Activated CD8-positive, alpha-beta memory T cell treated with anti-CD3 and anti-CD28 coated beads for 1 hour (primary cell): ENCODE measurements at places on chromosomes 2 and 18.

- DNase-seq: no peak
These were observed 210.9 kb upstream of the OSR1 start for GRCh38 chr2:19569300-19569791.

DNA sequence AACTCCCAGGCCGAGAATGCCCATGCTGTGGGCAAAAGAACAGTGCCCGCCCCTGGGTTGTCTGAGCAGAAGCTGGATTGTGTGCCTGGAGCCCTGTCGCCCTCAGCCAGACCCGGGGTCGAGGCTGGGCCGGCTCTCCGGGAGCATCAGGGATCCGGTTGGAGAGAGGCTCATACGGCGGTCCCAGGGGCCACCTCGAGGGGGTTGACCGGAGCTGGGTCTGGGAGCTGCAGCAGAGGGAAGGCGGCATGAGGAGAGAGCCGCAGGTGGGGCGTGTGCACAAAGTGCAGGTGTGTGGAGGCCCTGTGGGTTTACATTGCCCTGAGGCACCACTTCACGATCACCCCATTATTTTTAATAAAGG lies 39.5 kb downstream of the MBP start:
- no peak for DNase-seq

- DNase-seq: no peak
These were observed 273.0 kb upstream of the ID2 start for GRCh38 chr2:8408560-8409460.

GRCh38 chr2:38615237-38615636 lies 12.5 kb upstream of the HNRNPLL start:
- DNase-seq: no peak

DNA sequence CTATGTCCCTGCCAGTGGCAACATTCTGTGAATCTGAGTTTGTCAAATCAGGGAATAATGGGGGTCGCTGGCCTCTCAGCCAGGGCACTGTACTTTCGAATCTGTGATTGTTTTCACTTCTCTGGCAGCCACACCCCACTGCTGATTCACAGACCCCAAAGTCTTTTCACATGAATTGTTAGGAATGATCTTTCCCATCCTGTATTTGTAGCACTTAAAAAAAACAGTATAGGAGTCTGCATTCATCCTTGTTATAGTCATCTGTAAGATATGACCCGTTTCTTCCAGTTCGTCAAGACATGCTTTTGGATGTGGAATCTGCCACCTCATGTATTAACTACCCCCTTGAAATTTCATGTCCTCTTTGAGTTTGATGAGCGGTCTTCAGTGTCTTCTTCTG lies 928 bp downstream of the NAGK start:
- DNase-seq: no peak

- no peak for DNase-seq
These were observed 55.9 kb downstream of the ZFP36L2 start for GRCh38 chr2:43170405-43171105.

DNA sequence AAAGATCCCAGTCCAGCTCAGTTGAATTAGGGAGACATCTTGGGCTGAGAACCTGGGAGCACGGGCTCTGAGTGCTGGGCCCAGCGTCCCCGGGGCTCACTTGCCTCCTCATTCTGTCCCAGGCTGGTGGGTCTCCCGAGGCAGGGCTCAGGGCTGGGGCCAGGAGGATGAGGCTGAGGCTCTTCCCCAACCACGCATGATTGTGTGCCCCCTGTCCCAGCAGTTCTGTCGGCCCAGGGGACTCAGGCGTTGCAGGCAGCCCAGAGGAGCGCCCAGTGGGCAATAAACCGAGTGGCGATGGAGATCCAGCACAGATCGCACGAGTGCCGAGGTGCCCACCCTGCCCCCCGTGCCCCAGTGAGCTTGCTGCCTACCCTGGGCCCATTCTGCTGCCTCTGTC lies 910 bp downstream of the PRSS56 start:
- DNase-seq: no peak

GRCh38 chr18:29693334-29693733 lies 1349.2 kb downstream of the DSC3 start:
- DNase-seq: no peak

- no peak for DNase-seq
These were observed 150.3 kb upstream of the ZFP36L2 start for GRCh38 chr2:43376523-43377198.

DNA sequence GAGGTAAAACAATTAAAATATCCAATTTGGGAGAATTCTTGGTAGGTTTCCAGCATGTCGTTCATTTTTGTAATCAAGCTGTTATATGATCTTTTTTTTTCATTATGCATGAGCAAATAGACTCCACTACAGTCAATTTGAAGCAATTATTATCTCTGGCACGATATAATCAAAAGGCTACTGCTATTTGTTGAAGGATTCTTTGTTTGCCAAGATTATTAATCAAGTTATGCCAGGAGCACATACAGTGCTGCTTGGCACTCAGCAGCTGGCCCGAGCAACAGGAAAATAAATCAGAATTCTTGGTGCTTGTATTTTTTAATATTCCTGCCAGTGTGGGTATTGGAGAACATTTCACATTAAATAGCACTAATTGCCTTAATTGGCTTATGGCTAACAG lies 279.5 kb downstream of the RND3 start:
- DNase-seq: no peak

GRCh38 chr2:70656421-70657010 lies 102.9 kb upstream of the TGFA start:
- DNase-seq: no peak

- no peak for DNase-seq
These were observed 95.9 kb downstream of the AOX1 start for GRCh38 chr2:200681697-200682096.

DNA sequence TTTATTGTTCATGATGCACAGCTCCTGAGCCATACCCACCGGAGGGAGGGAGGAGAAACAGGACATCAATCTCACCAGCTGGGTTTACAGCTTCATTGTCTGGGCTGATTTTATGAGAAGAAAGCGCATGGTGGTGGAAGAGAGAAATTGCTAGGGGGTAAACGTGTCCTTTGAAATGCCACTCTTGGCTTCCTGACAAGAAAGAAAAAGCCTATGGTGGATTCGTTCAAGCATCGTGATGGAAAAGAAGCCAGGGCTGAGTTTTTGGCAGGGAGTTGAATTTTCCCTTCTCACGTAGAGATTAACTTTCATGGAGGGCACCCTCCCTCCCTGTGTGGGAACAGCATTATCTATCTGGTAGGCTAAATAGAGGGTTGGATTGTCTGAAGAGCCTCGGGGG lies 502.0 kb downstream of the SLC4A3 start:
- no peak for DNase-seq

- no peak for DNase-seq
These were observed 980 bp downstream of the OBSL1 start for GRCh38 chr2:219570194-219570923.

DNA sequence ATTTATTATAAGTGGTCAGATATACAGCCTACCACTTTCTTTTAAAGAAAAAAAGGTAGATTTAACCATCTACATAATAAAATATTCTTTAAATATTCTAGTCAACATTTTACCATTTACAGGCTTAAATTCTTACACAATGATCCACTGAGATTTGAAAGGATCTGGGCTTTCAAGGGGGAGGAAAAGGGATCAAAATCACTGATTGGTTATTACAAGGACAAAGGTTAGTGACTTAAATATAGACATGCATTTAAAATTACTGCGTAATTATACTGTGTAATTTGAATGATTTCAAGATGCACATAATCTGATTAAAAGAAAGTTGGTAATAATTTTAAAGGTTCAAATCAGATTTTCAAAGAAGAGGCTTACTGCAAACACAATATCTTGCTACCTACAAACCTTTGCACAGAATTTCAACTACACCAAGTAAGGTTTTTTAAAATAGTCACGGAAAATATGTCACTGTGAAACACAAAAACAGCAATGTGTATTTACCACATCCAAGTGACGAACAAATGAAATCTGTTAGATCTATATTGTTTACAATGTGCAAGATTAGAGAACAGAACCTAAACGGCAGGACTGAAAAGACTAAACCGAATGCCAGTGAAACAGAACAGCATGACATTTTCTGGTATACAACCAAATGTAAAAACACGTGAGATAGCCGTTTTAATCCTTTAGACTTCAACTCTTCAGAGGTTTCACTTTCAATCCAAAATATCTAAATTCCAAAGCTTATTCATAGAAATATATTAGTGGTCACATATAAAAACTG lies 40.8 kb downstream of the RTN4 start:
- DNase-seq: no peak

GRCh38 chr2:142094233-142094632 lies 36.6 kb downstream of the LRP1B start:
- no peak for DNase-seq

DNA sequence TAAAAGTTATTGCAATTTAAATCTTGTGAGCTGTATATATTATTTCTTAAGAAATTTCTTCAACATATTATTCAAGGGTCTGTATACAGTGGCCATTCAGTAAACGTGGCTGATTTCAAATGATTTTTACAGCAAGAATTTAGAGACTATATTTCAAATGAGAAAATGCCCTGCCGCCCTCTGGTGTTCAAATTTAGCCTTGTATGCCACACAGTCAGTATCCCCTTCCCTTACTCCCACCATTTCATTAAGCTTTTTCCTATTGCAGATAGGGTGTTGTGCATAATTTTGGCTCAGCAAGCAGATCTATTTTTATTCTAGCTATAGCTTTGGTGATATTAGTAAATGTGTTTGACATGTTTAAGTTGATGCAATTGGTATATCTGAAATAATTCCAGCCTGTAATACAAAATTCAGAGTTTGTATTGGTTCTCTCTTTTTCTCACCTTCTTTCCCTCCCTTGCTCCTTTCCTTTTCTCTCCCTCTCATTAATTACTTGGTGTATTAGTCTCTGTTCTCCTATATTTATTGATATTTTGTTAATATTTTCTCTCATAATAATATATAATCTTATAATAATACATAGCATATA lies 22.8 kb upstream of the SCN7A start:
- DNase-seq: no peak

DNA sequence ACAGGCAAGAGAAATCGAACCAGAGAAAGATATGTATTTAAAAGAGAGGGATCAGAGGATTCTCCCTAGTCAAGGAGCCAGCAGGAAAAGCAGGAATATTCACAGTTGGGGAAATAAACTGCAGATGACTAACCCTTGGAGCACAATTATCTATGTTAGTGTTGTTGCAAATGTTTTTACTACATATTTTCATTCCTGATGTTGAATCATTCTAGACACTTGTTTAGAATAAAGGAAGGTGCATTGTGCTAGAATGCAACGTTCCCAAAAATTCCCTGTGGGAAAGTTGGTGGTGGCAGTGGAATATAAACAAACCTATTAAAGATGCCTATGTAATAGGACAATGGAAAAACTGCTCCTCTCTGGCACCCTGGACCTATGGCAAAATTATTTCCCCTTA lies 63.3 kb downstream of the DTNA start:
- no peak for DNase-seq

- DNase-seq: no peak
These were observed 7.1 kb upstream of the ZBTB14 start for GRCh38 chr18:5302606-5303005.

DNA sequence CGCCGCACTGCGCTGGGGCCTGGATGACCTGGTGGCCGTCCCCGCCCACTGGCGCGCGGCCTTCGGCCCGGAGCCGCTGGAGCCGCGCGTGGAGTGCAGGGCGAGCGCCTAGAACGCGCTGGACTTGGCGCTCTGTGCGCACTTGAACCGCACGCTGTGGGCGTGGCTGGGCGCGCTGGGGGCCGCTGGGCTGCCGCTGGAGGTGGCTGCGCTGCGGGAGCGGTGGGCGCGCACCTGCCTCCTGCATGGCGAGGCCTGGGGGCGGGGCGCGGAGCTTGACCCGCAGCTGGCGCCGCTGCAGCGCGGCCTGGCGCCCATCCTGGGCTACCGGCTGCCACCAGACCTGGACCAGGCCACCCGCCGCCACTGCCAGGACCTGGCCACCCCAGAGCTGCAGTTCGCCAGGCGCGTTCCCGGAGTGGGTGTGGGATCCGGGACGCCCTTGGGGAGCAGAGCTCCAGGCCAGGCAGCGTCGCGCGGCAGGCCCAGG lies 9.9 kb downstream of the AQP12B start:
- no peak for DNase-seq
